Omental fat pad (tissue), 4 donors: ENCODE measurements at places on chromosomes 6 and 20.

DNA sequence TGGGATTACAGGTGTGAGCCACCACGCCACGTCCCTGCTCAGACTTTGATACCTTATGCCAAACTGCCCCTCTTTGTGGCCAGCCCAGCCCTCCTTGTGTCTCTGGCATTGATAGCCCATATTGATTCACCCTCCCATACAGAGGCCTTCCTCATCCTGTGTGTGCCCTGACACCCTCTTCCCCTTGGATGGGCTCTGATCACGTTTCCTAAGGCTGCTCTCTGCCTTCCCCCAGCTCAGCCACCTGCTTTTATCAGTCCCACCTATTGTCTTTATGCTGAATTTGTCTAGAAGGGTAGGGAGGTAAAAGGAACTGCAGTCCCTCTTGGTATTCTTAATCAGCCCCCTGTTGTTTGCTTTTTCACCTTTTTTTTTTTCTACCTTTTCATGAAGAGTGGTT, 95.9 kb downstream of the CDKAL1 start:
- no peak for DNase-seq

DNA sequence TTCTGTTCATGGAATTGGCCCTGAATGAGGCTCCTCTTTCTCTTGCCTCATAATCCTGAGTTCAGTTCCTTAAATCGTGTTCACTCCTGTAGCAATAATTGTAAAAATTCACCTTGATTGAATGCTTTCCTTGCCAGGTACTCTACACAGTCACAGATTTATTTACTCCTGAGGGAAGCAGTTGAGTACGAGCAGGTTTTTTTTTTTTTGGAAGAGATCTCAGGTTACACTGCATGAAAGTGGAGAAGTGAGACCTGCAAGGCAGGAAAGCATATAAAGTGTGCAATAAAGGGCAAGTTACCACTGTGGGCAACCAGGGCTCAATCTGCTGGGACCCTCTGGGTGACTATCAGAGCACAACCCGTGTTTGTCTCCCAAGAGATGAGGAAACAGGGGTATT, 93.0 kb upstream of the DOK5 start:
- DNase-seq, result no peak

- no peak for DNase-seq
Measured at GRCh38 chr20:11755071-11755841, 162.4 kb upstream of the BTBD3 start.

DNA sequence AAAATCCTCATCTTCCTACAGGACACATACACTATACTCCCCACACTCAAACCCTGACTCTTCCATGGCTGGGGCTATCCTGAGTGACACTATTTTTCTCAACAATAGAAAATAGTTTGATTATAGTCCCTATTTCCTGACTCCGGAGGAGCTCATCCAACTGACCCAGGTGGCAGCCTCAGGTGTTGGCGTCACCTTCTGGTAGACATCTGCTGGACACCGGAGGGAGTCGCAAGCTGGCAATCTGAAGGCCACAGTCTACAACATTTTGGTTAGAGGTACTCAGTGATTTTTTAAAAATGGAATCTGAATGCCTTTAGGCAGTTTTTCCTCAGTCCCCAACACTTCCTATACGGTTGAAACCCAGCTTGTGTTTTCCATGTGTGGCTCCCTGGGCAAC, 32.2 kb upstream of the OCSTAMP start:
- DNase-seq, result no peak

DNA sequence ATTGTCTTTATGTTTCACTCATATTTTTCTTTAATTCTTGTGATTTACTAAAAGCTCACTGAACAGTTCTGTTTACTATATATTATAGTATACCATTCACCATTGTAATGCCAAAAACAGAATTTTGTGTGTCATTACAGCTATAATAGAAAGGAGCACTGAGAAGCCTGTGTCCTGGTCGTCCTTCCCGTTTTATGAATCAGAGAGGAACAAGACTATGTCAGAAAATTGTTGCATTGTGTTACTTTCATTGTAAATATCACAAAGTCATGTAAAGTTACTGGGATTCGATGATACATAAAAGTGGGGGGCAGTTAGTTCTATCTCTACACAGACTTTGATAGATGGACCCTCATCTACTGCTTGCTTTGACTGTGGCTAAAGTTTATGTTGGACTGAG, 145.1 kb downstream of the QKI start:
- no peak for DNase-seq

GRCh38 chr20:8082989-8083388, 49.1 kb upstream of the PLCB1 start:
- DNase-seq, result no peak

GRCh38 chr6:128284128-128284527, 236.3 kb downstream of the PTPRK start:
- no peak for DNase-seq

DNA sequence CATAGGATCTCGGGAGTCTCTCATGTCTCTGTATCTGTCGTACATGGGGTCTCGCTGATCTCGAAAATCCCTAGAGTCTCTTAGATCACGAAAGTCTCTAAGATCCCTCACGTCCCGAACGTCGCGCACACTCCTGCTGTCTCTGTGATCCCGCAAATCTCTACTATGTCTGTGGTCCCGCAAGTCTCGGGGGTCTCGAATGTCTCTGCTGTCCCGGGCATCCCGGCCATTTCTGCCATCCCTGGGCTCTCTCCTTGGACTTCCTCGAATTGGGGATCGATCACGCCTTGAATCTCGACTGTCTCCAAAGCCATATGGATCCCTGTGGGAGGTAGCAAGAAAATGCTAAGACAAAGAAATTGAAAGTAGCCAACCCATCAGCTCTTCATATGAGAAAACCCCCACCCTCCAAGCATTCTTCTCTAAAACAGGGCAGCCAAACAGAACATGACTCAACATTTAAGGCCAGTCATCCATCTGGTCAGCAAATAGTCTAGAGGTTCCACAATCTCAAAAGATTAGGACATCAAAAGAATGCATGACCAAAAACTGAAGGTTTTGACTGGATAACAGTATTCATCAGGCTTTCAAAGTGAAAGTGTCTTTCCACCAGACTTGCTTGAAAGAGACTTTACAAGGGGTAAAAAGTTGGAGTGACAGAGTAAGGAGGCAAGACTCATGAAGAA, 19.4 kb downstream of the NCOA5 start:
- DNase-seq, result no peak

GRCh38 chr6:124389127-124389526, 573.1 kb upstream of the RNF217 start:
- no peak for DNase-seq

DNA sequence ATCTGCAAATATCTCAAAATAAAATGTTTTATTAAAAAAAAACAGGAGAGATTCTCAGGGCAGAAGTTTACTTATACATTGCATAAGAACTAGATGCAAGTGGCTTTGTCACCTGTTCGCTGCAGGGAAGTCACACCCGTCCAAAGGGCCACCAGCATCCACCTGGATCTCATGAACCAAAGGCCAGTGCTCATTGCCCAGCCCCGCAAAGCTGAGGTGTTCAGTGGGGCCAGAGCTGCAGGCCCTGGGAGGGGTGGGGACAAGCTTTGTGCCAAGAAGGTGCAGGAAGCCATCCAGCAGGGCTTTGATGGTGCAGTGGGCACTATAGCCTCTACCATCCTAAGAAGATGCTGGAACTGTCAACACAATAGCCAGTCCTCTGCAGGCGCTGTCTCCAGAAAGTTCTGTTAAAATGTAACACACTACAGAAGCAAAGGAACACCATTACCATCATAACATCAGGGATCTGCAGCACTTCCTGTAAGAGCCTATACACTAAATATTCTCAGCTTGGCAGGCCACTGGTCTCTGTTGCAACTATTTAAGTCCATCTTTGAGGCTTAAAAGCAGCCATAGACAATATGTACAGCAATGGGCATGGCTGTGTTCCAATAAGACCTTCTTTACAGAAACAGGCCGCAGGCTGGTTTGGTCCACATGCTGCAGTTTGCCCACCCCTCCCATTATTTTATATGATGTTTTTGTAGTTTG, 15.7 kb upstream of the CD93 start:
- DNase-seq, result no peak

- DNase-seq, result no peak
Measured at GRCh38 chr6:37119387-37119886, 50.5 kb upstream of the PIM1 start.

GRCh38 chr20:25374842-25375241, 15.8 kb downstream of the ABHD12 start:
- no peak for DNase-seq

DNA sequence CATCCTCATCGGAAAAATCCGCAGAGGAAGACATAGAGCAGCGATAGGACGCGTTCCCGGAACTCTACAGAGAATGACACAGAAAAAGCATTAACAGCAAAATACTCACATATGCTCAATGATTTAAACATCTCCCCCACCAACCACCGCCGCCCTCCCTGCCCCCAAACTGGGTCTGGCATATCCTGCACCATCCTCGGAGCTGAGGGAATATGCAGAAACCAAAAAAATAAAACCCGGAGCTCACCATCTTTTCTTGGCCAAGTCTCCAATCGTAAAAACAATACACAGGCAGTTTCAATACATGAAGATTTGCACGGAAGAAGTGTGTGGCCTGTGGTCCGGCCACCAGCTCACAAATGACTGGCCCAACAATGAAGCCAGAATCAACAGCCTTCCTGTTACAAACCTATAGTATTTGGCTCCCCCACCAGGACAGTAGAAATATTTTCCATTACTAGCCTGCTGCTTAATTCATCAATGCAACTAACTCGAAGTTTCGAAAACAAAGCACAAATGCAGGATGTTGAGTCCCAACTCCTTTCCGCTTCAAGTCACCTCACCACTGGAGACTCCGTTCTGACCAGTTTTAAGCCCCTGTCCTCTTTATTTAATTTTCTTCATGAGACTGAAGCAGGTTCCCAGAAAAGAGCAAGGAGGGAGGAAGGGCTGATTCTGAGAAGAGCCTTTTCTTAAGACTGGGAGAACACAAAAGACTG, 103.2 kb upstream of the BEND6 start:
- no peak for DNase-seq

- no peak for DNase-seq
Measured at GRCh38 chr6:45009576-45009975, 318.6 kb upstream of the RUNX2 start.

- DNase-seq, result no peak
Measured at GRCh38 chr6:14454473-14454775, 336.9 kb downstream of the CD83 start.

DNA sequence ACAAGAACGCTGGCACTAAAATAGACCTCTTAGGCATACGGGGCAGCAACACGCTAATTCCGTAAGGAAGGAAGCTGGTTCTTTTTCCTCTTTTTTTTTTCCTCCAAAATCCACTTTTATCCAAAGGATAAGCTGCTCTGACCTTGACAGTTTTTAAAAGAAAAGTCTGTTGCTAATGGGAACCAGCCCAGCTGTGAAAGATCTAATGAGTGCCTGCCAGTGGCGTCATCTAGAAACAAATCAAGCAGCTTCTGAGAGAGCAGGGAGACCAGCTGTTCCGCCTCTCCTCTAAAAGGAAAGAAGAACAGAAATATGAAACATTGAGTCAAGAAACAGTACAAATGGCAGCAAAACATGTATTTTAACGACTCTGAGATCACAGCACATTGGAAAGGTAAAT, 78.6 kb downstream of the FAXC start:
- DNase-seq, result no peak

- no peak for DNase-seq
Measured at GRCh38 chr6:93848031-93848742, 428.8 kb upstream of the EPHA7 start.

DNA sequence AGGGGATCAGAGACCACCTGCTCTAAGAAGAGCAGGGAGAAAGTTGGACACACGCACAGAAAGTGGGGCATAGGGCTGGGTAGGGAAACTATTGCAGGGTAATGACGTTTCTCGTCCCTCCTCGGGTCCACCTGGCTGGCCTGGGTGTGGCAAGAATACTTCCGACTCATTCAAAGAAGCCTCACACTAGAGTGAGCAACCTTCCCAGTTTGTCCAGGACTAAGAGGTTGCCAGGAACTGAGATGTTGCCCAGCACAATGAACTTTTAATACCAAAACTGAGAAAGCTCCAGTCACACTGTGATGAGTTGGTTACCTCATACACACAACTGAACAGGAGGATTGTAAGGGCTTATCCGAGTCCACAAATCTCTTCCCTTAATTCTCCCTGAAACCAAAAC, 74.5 kb upstream of the ADGRF1 start:
- no peak for DNase-seq

DNA sequence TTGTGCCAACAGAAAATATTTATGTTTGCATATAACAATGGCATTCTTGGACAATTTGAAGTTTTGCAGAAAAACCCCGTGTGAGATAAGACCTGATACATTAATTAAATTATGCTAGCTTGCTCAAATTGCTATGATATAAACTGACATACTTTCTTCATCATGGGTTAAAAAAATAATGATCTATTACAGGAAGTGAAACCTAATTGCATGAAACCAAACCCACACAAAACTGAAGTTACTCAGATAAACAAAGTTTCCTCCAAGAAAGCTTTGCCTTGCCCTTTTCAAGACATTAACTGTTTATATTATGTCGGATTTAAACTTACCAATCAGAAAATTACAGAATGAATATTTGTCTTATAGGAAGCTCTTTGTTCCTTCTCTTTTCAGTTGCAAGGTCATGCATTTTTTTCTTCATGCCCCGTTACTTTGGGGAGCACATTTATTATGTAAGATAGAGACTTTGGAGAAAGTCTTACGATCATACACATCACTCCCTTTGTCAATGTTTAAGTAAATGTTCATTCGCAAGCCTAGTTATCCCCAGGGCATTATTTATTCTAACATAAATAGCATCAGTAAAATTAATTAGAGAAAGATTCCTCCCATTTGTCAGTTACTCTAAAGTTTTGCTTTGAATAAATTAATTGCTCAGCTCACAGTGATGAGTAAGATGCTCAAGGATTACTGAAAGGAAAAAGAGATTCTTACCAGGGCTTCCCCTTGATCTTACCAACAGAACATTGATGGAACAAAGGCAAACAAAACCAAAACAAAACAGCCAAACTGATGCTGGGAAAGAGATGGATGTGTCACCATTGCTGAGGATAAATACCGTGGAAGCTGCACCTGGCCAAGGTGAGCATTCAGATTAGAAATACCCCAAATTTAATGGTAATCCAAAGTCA, 14.8 kb upstream of the TMEM244 start:
- no peak for DNase-seq

DNA sequence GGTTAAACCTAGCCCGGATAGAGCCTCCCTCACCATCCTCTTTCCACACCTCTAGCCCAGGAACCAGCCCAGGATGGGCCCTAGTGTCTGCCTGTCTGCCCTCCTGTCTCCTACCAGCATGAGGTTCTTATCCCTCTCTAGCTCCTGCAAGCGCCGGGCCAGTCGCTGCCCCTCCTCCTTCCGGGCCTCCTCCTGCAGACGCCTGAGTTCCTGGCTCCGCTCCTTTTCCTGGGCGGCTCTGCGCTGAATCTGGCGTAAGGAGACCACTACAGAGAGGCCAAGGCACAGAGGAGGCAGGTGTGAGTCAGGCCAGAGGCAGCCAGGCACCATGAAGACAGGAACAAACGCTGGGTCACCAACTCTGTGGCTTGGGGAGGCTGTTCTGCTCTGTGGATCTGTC, 4.3 kb upstream of the PSORS1C2 start:
- DNase-seq, result no peak

DNA sequence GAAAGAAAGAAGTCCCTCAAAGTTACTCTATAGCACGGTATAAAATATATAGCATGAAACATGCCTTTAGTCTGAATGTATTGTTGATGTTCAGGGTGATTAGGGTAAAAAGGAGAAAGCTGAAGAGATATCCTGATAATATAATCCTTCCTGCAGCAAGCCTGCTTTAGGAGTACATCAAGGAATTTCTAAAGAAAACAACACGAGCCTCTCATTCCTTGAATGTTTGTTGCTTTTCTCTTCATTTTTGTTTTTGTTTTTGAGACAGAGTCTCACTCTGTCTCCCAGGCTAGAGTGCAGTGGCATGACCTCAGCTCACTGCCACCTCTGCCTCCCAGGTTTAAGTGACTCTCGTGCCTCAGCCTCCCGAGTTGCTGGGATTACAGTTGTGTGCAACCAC, 79.1 kb downstream of the CD164 start:
- no peak for DNase-seq
